ENCODE measurements at places on chromosomes 5 and 9.

DNA sequence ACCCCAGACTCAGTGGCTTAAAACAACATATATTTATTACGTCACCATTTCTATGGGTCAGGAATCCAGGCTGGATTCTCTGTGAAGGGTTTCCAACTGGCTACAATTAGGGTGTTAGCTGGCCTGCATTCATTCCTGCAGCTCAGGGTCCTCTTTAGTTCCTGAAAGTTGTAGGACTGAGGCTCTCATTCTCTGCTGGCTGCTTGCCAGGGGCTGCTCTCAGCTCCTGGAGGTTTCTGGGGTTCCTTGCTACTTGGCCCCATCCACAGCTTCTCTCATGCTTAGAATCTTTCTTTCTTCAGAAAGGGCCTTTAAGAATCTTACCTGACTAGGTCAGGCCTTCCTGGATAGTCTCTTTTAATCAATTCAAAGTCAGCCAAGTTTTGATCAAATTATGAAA, 424.6 kb downstream of the GADD45G start:
- DNase-seq, result no peak

- DNase-seq, result no peak
These were observed 94.4 kb downstream of the RMI1 start for GRCh38 chr9:84075004-84075403.

- peak; percentile 6 for DNase-seq
These were observed 956 bp downstream of the MBLAC2 start for GRCh38 chr5:90473396-90474234.

DNA sequence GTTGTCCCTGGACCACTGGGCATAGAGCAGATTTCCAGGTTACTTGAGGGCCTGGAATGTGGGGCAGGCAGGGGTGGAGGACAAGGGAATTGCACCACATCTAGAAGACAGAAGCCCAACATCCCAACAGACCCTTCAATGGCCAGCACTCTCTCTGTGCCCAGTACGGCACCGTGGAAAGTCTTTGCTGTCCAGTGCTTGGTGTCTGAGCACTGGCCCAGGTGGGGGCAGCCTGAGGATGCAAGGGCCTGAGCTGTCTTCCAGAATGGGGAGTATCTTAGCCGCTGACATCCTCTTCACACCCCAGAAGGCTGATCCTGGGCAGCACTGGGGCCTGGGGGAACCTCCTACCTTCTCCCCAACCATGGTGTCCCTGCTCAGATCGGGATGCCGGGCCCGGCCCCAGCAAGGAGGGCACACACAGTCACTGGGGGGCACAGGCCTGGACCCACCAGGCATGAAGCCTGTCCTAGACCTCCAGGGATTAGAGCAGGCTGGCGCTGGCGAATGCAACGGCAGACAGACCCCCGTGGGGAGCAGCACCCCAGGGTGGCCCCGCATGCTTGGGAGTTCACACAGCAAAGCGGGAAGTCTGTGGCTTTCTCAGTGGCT, 40.6 kb upstream of the OLFM1 start:
- DNase-seq, result no peak

DNA sequence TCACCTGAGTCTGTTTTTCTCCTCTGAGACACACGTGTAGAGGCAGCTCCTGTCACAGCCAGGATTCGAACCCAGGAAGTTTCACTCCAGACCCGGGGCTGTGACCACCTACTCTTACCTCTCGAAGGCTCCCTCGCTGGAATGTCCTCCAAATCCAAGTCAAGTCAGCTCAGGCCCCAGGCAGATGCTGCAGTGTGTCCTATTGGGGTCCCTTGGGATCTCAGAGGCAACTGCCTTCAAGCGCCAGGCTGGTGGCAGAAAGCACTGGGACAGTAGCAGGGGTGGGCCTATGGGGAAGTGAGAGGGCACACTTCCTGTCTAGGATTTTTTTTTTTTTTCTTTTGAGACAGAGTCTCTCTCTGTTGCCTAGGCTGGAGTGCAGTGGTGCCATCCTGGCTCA, 762 bp upstream of the ST6GALNAC4 start:
- no peak for DNase-seq

GRCh38 chr5:139849942-139850341, 54.3 kb downstream of the PSD2 start:
- DNase-seq, result no peak

GRCh38 chr9:15104826-15105420, 194.7 kb upstream of the FREM1 start:
- peak; percentile 4 for DNase-seq

DNA sequence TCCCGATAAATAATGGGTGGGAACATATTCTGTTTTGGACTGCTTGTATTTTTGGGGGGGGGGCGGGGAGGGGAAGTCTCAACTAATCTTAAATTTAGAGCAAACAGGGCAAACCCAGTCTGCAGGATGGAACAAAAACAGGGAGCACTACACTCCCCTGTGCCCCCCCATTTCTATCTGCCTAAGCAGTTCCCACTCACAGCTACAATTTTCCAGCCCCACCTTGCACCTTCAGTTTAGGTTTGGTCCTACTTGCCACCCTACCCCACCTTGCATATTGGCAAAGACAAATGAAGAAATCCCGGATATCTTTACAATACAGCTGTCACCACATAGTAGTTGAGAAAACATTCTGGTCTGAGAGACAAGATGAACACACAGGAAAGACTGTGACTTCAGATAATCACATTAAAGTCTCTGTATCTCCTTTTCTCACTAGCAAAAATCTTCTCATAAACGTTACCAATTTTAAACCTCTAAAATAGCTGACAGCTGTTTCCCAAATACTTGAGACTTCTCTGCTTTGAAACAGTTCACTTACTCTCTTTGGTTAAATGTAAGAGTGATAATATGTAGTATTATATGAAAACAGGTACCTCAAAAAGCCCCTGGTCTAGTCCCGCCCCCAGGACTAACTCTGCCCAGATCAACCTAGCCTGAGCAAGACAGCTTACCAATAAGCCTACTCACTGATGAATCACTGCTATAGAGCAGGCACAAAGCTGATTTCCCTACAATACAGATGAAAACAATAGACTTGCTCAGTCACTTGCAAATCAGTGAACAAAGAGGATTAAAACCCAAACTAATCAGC, 5.2 kb upstream of the RAPGEF6 start:
- DNase-seq, result peak; percentile 46

DNA sequence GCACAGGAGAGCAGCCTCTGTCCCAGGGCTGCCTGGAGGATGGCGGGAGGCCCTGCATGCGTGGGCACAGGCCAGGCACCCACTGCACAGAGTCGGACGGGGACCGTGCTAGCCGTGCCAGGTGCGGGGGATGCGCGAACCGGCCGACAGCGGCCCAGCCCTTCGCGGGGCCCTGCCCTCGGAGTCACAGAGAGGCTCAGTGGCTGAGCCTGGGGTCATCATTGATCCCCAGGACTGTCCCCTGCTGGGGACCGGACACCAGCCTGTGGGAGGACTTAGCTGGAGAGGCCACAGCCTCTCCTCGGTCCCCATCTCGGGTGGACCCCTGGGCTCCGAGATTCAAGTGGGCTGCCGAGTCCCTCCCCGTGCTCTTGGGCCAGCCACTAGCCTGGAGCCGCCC, 19.1 kb upstream of the LAMC3 start:
- no peak for DNase-seq

- DNase-seq, result no peak
These were observed 144.6 kb upstream of the PCA3 start for GRCh38 chr9:76619640-76620039.

- no peak for DNase-seq
These were observed 215.9 kb downstream of the MCTP1 start for GRCh38 chr5:95069021-95069420.

DNA sequence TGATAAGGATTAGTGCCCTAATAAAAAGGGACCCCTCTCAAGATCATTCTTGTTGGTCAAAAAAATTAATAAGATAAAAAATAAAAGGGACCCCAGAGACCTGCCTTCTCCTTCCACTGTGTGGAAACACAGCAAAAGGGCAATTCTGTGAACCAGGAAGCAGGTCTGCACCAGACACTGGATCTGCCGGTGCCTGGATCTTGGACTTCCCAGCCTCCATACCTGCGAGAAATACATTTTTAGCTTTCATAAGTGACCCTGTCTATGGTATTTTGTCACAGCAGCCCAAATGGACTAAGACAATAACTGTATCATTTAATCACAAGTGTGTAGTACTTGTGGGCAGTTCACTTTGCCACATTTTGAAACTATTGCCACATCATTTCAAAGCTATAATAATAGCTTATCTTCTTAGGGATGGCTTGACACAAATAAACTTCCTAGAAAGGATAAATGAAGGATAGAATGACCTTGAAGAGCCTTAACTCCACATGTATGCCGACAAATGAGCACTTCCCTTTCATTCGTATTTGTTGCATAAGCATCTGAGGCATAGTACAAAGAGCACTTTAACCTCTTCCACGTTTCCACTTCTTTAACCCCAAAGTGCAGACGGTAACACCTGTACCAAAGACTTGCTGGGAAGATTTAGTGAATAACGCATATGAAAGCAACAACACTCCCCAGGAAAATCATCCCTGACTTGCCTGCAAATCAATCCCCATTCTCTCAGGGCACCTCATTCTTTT, 336.5 kb downstream of the RFX3 start:
- DNase-seq, result no peak

DNA sequence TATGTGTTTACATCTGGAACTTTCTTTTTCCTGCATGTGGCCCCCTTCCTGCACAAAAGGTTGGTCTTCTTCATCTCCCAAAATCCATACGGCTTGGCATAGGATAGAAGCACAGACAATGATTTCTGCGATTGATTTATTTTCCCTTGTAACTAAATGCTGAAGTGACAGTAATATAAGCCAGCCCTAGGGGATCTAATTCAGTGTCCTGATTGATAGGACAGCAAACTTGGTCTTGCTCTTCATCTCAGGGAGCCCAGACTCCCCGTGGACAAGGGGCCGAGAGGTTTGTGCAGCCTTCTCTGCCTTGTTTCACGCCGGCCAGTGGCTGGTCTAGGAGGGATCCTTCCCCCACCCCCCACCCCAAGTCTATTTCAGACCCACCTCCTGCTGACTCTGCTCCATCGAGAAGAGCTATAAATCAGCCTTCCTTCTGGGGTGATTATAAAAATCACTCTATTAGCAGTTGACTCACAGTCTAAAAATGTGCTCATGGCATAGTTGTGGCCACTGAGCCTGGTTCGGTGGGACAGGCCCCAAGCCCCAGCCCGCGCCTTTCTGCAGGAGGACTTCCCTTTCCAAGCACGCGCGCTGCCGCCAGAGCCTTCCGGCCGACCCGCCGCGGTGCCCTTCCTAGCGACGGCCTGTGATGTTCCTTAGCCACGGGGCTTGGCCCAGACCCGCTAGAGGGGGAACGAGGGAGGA, 89.8 kb upstream of the COL5A1 start:
- no peak for DNase-seq

DNA sequence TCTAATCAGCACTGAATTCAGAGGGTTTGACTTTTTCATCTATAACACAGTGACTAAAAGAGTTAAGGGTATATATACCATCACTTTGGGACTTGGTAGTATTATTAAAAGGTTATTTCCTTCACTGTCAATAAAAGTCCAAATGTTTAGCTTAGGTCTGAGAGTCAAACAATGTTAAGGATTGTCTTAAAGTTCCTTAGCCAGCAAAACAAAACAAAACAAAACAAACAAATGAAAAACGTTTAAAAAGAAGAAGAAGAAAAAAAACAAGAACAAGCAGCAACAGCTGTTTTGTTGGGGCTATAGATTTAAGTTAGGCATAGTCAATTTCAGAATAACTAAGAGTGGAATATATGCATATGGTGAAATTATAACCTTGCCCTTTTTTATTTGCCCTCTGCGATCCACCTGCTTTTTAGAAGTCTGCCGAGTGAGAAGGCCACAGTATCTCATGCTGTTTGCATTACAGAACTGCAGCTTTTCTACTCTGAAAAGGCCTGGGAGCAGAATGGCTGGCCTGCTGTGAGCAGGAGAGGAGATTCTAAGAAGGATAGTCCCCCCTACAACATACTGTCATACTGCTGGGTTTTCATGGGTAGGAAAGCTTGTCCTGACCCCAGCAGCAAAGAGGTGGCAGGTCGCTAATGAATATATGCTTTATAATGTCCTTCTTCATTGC, 141.7 kb downstream of the NTRK2 start:
- DNase-seq, result no peak

DNA sequence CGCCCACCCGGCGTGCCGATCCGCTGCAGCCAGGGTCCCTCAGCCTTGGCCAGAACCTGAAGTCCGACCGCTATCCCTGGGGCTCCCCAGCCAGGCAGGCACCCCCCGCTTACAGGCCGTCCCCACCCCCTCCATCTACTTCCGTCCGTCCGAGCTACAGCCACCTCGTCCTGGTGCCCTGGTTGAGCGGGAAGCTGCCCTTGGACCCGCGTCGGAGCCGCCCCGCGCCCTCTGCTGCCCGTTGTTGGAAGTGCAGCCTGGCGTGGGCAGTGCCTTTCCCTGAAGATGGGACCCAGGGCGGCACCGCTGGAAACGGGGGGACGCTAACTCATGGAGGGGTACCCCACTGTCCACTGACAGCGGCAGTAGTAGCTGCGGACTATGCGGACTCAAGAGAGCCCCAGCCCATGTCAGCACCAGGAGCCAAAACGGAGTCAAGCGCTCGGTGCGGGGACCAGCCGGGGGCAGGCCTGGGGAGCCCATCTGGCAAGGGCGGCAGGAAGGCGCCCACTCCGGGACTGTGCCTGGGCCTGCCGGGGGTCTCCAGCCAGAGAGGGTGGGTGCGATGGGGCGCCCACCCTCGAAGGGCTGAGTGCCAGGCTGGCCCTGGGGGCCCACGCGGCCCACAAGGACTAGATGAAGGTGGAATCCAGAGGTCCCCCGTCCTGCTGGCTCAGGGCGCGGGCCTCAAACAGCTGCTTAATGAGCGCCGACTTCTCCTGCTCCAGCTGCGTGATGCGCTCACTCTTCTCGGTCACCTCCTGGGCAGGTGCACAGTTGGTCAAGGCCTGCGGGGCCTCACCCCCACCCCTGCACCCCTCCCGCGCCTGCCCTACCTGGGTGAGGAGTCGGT, 6.1 kb downstream of the SAPCD2 start:
- peak; percentile 54 for DNase-seq

DNA sequence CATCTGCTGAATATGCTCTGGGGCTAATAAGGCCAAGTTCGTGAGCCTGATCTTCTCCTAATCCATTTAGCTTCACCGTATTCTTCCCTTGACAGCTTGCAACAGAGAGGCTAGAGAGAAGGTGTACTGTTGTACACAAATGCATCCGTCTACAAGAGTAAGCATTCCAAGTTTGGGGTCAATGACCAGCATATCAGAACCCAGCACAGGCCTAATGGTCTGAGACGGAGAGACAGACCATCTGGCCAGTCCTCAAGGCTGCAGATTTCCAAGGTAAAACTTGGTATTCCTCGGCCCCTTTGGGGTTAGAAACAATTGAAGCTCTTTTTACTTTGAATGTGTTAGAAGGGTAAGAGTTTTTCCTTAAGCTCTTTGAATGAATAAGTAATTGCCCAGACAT, 481.2 kb upstream of the KLF4 start:
- DNase-seq, result no peak

DNA sequence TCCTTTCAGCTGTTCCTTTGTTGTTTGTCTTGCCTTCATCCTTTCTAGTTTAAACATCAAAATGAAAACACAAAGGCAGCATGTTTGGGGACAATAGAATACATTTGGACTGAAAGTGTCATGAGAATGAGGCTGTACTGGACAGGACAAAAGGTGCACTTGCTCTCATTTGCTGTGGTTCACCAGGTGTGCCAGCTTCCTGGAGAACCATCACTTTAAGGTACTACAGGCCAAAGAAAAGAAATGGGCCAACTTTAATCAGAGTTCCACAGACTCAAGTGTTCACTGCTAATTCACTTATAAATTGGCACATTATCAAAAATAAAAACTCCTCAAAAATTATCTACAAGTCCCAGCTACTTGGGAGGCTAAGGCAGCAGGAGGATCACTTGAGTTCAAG, 53.8 kb downstream of the ABHD17B start:
- no peak for DNase-seq

GRCh38 chr5:53607886-53608285, 47.4 kb downstream of the NDUFS4 start:
- no peak for DNase-seq

- no peak for DNase-seq
These were observed 8.4 kb upstream of the NDST1 start for GRCh38 chr5:150499437-150499956.
